ENCODE measurements at places on chromosomes 13 and 19. TPM values are rescaled to one million over a fixed set of nuclear protein-coding genes. Genes with fewer than 3 reads are reported as not detected.

Gene ZNF681
- total RNA-seq: 2.6 TPM

Gene MBD3
- 51.8 TPM for total RNA-seq

Gene SLC25A42
- total RNA-seq: 6.4 TPM

Gene HSPB6
- 144 TPM for total RNA-seq

Gene SUGP1
- 31.6 TPM for total RNA-seq

Gene CARM1
- 11.6 TPM for total RNA-seq

Gene MCEMP1
- not detected for total RNA-seq

Gene GPR180
- 8.9 TPM for total RNA-seq

- peak; percentile 98 for DNase-seq
Measured at GRCh38 chr19:3626473-3627350, at the start of gene CACTIN. CACTIN (minus strand) TSS chr19:3626790; CDS start chr19:3626762, 28 bp downstream.

GRCh38 chr19:44003461-44004009, 778 bp downstream of the ZNF230 start:
- no peak for DNase-seq

- DNase-seq: no peak
Measured at GRCh38 chr19:14418856-14419105, 360 bp downstream of the DDX39A start.

DNA sequence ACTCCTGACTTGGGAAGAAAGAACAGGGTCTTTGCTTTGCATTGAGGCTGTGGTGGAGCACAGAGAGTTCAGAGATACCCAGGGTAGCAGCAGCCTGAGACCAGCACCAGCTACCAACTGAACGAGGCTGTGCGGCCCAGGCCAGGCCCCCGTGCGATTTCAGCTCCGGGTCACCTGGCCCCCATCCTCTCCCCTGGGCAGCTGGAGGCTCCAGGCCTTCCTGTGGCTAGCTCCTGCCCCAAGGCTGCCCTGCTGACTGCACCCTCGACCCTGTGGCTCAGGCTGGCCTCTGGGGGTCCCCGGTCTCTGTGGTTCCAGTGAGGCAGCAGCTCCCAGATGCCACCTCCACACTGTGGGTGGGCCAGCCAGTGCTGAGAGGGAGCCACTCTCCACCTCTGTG, 52.8 kb downstream of the MCF2L start:
- no peak for DNase-seq

DNA sequence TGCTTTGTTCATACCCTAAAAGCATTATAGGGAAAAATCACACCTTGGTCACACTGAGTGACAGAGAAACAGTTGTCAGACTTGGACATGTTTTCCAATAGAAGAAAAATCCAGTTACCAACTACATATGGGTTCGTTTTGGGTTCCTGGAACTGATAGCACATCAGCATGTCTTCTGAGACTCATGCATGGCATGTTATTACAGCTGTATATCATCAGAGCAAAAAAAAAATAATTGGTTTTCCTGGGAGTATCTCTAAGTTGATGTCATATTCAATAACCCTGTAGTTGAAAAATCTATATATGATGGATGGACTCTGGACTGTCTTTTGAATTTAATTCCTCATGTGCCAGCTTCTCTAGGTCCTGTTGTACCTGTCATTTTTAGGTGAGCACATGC, 211.6 kb downstream of the DNAJC15 start:
- DNase-seq: no peak

- DNase-seq: no peak
Measured at GRCh38 chr19:15282311-15282705, 50.0 kb downstream of the BRD4 start.

DNA sequence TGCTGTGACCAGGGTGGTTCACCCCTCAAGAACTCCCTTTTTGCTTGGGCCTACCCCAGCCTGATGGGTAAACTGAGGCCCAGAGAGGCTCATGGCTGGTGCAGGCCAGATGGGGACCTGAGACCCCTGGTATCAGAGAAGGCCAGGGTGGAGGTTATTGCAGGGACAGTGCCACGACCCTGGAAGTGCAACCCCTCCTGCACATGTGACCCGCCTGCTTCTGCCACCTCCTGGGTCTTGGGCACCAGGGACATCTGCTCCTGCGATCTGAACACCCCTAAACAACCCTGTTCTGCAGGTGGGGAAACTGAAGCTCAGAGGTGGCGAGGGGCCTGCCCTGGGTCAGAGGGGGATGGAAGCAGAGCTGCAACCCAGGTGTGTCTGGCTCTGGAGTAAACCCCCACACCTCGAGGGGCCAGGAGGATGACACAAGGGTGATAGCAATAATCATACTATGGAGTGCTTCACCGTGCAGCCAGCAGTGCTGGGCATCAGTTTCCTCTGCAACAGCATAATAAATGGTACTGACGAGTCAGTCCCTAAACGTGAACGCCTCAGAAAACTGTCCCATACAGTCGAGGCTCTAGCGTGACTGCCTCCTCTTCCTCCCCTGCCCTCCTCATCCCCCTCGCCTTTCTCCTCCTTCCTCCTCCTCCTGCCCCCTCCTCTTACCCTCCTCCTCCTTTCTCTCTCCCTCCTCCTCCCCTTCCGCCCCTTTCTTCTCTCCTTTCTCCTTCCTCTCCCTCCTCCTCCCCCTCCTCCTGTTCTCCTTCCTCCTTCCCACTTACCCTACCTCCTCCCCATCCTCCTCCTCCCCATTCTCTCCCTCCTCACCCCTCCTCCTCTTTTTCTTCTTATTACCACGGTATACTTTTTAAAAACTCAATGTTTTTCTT, 4.3 kb downstream of the YJEFN3 start:
- no peak for DNase-seq

- no peak for DNase-seq
Measured at GRCh38 chr13:33262594-33262993, 23.0 kb downstream of the STARD13 start.

DNA sequence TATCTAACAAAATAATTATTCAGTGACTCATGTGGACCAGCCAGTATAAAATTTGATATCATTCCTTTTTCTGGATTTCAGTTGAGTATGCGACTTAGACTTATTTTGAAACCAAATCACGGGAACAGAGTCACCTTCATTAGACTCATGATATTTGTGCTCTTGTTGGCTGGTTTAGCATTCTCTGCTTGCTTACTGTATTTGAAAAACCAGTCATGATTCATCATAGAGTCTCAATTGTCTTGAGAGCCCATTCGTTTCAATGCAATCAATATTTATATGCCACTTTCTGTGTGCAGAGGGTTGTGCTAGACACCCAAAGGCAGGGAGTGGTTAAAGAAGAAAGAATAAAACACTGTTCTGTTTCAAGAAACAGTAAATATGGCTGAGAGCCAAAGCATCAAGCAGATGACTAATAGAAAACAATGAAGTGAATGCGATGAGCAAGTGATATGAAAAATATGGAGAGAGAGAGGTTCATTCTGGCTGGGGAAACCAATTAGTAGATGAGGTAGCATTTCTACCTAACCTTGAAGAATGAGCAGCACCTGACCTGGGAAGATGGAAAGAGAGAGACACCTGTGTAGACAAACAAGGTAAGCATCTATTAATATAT, 99.6 kb upstream of the MBNL2 start:
- DNase-seq: no peak

DNA sequence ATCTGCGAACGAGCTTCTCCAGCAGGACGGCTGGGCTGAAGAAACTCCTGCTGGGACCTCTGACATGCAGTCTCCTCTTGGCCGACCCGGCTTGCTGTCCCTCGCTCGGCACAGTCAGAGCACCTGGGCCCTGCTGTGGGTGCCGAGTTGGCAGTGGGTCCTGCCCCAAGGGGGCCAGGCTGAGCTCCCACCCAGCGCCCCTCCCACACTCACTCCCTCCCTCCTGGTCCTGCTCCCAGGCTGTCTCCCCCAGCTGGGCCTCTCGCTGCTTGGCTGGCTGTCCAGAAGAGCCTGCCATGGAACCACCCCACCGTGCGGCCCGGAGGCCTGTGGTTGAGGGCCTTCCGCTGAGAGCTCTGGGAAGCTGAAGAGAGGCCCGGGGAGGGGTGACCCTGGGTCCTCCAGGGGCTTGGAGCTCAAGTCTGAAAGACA, 6.0 kb downstream of the AKT2 start:
- no peak for DNase-seq

- DNase-seq: no peak
Measured at GRCh38 chr19:54357381-54357780, 7.3 kb downstream of the LAIR1 start.

GRCh38 chr13:79541426-79542049, 60.6 kb downstream of the NDFIP2 start:
- no peak for DNase-seq

- no peak for DNase-seq
Measured at GRCh38 chr13:52348983-52349780, 56.8 kb downstream of the THSD1 start.
